ENCODE measurements at places on chromosomes 7 and 10.

GRCh38 chr10:120789303-120790203, 61.6 kb upstream of the WDR11 start:
- DNase-seq: no peak

GRCh38 chr7:52168085-52168484, 851.5 kb upstream of the COBL start:
- no peak for DNase-seq

DNA sequence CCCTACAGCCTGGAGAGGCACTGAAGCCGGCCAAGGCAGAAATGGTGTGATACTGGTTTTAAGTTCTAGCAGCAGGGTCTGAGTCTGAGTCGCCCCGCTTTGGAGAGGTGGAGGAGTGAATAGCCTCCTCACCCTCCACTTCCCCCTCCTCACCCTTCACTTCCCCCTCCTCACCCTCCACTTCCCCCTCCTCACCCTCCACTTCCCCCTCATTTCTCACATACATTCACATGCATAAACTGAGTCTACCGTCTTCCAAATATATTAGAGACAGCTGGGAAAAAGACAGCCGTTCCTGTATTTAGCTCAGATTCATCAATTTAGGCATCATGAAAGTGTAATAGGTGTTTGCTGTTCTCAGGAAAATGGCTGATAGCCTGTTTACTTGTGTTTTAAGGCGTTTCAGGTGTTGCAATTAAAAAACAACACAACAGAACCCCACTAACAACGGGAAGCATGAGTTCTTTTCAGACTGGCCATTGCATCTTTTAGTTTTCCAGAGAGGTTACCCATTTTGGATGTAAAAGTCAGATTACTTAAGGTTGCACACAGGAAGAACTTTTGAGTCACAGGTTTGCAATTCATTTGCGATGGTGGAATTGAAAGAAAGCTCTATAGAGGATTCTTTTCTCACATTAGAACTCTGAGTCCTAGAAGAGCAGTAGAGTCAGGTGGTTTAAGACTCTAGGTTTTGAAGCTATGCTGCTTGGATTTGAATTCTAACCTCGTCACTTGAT, 861 bp downstream of the NRBF2 start:
- DNase-seq: no peak

DNA sequence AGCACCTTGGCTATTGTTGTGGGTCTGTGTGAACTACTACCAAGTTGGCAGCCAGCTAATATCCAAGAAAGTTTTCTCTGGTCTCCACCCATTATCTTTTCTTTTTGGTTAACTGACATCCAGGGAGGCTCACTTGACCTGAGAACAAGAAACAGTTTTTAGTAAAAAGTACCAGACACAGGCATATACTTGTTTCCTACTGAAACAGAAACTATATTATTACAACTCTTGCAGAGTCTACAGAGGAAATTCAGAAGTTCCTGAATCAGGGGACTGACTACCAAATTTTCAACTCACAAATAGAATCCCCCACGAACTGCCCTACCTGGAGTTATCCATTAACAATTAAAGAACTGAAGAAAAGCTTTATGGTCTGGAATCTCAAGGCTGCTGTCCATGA, 168.9 kb downstream of the KCND2 start:
- DNase-seq: no peak

GRCh38 chr7:74253331-74253730, 868 bp downstream of the RFC2 start:
- DNase-seq: no peak

GRCh38 chr10:33800545-33800944, 466.1 kb upstream of the NRP1 start:
- DNase-seq: no peak

DNA sequence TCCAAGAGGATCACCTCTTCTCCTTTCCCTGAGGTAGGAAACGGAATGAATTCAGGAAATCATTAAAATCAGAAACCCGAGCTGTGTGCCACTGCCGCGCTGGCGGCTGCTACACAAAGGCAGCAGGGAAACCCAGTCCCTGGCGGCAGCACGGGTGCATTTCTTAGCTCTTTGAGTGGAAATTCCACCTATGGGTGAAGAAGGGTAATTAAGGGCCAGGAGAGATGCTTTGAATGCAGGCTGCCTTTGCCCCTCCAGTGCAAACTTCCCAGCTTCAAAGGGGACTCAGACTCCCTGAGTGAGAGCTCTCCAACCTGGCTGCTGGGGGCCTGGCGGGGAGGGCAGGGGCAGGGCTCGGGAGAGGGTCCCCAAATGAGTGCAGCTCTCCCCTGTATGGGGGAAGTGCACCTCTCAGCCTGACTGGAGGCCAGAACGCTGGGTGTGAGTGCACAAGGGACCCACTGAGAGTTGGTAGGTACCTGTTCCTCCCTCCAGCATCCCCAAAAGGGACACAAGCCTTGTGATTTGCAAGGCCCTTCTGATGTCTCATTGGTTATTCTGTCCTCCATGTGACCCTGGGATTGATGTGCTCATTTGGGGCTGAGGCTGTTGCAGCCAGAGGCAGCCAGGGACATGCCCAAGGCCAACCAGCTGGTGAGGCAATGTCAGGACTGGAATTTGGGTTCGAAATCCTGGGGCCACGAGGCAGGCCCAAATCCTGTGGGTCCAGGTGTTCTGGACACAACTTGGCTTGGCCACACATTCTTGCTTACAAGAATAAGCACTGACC, 16.3 kb upstream of the ZMIZ1 start:
- no peak for DNase-seq

DNA sequence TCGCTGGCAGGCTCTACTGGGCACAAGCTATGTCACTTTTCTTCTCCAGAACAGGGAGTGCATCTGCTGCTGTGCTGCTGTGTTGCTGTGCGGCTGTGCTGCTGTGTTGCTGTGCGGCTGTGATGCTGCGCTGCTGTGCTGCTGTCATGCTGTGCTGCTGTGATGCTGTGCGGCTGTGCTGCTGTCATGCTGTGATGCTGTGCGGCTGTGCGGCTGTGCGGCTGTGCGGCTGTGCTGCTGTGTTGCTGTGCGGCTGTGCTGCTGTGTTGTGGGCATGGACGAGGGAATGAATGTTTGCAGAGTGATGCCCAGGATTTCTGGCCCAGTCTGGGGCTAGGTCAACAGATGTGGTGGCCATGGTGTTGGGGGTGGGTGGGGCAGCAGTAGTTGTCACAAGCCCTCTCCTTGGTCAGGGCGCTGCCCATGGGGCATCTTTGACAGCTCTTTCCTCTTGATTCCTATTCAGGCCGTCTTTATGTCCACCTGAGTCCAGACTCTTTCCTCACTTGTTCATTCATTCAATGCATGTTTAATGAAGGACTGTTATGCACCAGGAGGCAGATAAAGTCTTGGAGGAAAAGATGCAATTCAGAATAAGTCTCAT, 55.6 kb downstream of the C10orf120 start:
- no peak for DNase-seq

DNA sequence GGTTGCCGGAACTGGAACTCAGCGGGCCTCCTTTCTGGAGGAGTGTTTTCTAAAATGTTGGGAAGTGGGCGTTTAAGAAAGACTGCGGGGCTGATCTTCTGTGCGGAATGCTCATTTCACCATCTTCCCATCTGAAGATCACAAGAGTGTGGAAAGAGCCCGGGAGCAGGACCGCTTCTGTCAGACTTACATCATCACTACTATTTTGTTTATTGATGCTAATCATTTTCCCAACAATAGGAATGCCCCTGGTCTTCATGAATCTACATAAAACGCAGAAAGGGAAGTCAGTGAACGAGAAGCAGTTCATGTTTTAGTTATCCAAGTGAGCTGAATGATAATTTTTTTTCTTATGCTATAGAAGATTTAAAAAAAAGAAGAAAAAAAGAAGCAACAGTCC, 447.8 kb upstream of the MKI67 start:
- DNase-seq: no peak

DNA sequence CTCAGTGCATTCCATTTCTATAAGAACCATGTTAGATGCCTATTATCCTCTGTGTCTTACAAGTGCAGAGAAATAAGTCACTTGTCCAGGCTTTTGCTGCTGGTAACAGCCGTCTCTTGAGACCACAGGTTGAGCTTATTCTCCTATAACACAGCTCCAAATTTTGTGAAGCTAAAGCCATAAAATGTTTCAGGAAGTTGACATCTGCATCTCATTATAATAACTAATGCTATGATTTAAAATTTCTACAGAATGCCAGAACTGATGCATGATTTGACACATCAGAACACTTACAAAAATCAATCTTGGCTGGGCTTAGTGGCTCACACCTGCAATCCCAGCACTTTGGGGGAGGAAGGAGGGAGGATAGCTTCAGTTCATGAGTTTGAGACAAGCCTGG, 986.9 kb downstream of the TYW1 start:
- no peak for DNase-seq

DNA sequence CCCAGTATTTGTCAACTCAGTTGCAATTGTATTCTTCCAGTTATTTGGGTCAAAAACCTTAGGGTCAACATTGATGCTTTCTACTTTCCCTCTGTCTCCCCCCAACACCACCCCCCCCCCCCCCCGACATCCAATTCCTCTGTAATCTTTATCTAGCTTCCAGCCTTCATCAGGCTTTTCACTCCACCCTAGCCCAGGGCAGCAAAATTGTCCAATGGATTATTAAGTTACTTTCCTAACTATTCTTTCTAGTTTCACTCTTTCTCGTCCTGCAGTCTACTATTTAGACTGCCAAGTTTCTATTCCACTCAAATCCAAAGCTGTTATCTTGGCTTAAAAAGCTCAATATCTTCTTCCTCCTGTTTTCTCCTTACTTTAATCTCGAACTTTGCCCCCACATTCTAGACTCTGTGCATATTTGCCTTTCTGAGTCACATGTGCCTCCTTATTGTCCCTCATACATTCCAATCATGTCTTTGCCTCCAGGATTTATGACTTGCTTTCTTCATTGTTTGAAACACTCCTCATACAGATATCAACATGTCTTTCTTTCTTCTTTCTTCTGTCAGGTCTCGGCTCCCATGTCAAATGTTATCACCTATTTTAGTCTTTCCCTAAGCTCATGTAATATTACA, 196.6 kb upstream of the TMEM196 start:
- no peak for DNase-seq

DNA sequence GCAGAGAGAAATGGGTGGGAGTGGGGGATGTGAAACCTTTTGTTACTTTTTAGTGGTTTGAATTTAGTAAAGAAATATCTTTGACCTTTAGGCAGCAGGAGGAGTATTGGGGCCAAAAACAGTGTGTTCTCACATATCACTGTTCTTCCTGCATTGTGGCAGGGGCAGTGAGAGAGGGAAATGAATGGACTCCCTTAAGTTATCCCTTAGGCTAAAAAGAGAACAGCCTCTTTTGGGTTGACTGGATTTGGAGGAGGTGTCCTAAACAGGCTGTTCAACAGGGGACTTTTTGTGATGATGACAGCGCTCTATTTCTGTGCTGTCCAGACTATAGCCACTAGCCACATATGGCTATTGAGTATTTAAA, 22.3 kb downstream of the ZNF775 start:
- no peak for DNase-seq

GRCh38 chr7:134966691-134967090, 19.6 kb upstream of the AGBL3 start:
- DNase-seq: no peak

DNA sequence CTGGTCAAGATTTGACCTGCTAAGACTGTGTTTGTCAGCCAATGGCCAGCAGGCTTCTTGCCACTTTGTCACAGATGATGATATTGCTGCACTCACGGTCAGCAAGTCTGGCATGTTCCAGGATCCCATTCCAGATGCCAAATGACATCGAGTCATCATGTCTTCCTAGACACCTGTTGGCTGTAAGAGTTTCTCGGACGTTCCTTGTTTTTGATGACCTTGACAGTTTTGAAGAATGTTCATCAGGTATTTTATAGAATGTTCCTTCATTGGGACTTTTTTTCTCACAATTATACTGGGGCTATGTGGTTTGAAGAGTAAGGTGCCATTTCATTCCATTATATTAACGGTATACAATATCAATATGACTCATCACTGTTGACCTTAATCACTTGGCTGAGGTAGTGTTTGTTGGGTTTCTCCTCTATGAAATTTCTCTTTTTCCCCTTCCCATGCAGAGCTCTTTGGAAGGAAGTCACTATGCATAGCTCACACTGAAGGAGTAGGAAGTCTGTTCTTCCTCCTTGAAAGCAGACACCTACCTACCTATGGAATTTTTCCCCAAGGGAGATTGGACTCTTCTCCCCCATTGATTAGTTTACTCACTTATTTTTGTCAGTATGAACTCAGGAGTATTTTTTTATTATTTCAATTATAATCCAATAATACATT, 31.6 kb downstream of the HECW1 start:
- DNase-seq: no peak

DNA sequence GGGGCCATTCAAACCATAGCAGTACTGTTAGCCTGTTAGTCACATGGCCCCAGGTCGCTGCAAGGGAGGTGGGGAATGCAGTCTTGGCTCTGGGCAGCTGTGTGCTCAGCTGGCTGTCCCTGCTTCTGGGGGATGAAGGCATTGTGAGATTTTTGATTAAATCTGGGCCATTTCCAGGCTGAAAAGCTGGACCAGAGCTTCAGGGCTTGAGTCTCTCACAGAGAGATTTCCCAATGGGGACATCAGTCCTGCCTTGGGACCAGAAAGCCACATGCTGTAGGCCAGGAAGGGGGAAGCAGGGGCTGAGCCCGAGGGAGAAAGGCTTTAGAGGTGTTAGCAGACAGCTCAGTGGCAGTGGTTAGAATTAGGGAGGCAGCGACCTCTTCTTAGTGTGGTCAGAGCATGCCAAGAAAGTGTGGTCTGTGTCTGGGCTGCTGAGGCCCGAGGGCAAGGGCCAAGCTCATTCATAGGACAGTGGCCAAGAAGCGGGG, 33.6 kb downstream of the PALD1 start:
- DNase-seq: no peak

GRCh38 chr7:269721-270120, 20.2 kb upstream of the FOXL3 start:
- no peak for DNase-seq

DNA sequence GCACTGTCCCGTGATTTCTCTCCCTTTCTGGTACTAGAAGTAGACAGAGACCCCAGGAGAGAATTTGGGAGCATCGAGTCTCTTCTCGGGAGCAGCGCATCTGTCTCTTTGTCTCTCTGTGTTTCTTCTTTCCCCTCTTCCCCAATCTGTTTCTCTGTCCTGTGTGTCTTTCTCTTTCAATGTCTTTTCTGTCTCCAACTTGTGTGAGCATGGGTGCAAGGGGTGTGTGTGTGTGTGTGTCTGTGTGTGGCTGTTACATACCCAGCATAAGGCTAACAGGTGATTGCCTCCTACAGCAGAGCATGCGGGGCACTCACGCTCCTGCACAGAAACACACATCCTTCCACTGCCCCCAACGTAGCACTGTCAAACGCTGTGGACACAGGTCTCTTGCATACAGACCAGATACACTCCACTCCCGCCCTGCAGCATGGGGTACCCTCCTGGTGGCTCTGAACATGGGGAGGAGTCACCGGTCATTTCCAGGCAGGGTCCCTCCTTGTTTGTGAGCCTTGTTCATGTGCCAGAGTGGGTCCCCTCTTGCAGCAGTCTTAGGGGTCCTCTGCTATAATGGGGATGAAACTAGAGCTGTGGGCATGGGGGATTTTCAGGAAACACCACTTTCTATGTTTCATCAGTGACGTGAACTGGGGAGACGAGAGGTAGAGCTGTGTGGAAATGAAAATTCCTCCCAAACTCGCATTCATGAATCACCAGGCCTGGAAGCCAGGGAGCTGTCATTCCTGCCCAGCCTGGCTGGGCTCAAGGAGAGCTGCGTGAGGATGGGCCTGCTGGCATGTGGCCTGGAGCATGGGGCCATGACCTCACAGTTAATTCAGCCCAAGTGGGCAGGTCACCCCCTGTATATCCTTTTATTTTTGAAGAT, 980 bp downstream of the ADAMTS14 start:
- no peak for DNase-seq

GRCh38 chr10:3786295-3787015, 1.4 kb upstream of the KLF6 start:
- no peak for DNase-seq

- DNase-seq: no peak
These were observed 23.6 kb upstream of the PRSS37 start for GRCh38 chr7:141864765-141865447.

- no peak for DNase-seq
These were observed 139.0 kb downstream of the VIPR2 start for GRCh38 chr7:159005618-159006017.

All from stimulated activated CD8-positive, alpha-beta memory T cell treated with anti-CD3 and anti-CD28 coated beads, Interleukin-2, amount 100 ng/mL, for 1 hour (primary cell).